GM12878 (cell line): ENCODE measurements at places on chromosomes 7 and 10. TPM values are rescaled to one million over a fixed set of nuclear protein-coding genes. Genes with fewer than 3 reads are reported as not detected.

PPIA gene
- total RNA-seq: 2,712 and 2,761 TPM in 2 replicates

AMPH gene
- 0.19 TPM in 1 of 2 replicates, not detected in the other for total RNA-seq

WNT2 gene
- total RNA-seq: 0.15 and 0.37 TPM in 2 replicates

VWA2 gene
- not detected in 2 replicates for total RNA-seq

FLNC gene
- 0.21 and 0.32 TPM in 2 replicates for total RNA-seq

GOLGA7B gene
- total RNA-seq: not detected in 2 replicates

GPR37 gene
- total RNA-seq: not detected in 2 replicates

PNLIPRP3 gene
- total RNA-seq: not detected in 2 replicates

GIMAP1 gene
- total RNA-seq: 1.3 and 1.4 TPM in 2 replicates

IFIT1B gene
- not detected in 2 replicates for total RNA-seq

PNLIP gene
- 1.1 and 2.4 TPM in 2 replicates for total RNA-seq

TET1 gene
- 1.1 and 1.4 TPM in 2 replicates for total RNA-seq

ADRA2A gene
- total RNA-seq: 0.08 TPM in 1 of 2 replicates, not detected in the other

FFAR4 gene
- not detected in 2 replicates for total RNA-seq

TSPAN12 gene
- 1.3 and 1.9 TPM in 2 replicates for total RNA-seq

EPHA1 gene
- 0.21 and 0.29 TPM in 2 replicates for total RNA-seq

SNCG gene
- 0.33 and 0.35 TPM in 2 replicates for total RNA-seq

IQCE gene
- 7.9 and 8.1 TPM in 2 replicates for total RNA-seq

MYH16 gene
- 0.13 TPM in 1 of 2 replicates, not detected in the other for total RNA-seq

DLX5 gene
- not detected in 2 replicates for total RNA-seq

FAM107B gene
- 136 and 141 TPM in 2 replicates for total RNA-seq

HMX2 gene
- 19.8 and 22.0 TPM in 2 replicates for total RNA-seq

TSPAN33 gene
- 113 and 122 TPM in 2 replicates for total RNA-seq

CH25H gene
- total RNA-seq: not detected in 2 replicates

AGAP5 gene
- 5.9 and 6.7 TPM in 2 replicates for total RNA-seq

R3HCC1L gene
- 12.9 and 13.7 TPM in 2 replicates for total RNA-seq

BMPER gene
- not detected in 2 replicates for total RNA-seq

ZNF438 gene
- total RNA-seq: 1.2 and 1.8 TPM in 2 replicates

DRGX gene
- not detected in 2 replicates for total RNA-seq

CARD11 gene
- total RNA-seq: 70.0 and 72.0 TPM in 2 replicates

ZNF488 gene
- total RNA-seq: not detected in 2 replicates

PRPS1L1 gene
- not detected in 2 replicates for total RNA-seq
